ENCODE measurements at places on chromosomes 6 and 20.

DNA sequence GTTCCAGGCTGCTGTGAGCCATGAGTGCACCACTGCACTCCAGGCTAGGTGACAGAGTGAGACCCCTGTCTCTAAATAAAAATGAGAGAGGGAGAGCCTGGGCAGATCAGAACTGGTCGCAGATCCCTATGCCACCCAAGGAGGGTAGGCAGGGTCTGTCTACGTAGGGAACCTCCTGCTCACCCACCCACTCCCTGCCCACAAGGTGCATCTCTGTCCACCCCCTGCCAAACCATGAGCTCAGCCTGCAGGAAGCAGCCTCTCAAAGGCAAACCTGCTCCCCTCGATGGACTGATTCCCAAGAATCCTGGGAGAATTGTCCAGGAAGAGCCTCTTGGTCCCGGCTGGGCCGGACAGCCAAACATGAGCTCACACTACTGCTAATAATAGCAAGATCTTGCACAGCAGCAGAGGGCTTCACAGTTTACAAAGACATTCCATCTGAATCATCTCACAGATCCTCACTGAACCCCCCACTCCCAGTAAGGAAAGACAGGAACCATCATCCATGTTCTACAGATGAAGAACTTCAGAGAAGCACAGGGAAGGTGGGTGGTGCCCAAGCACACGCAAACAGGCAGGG, 27.8 kb upstream of the TLDC2 start:
- peak; percentile 92 for ATAC-seq

DNA sequence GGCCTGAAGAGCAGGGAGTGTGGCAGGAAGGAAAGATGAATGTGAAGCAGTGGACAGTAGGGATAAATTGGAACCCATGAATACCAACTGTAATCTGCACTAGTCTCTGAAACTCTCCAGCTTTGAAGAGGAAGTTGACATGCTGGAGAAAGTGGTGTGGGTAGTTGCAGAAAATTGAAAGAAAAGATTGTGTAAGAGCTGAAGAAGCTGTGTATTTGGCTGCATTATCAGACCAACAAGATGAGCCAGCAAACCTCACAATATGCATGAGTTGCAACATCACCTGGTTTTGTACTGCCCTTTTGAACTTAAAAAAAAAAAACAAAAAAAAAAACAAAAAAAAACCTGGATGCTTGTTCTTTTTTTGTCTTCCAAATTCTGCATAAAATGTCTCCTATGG, 921.9 kb upstream of the EYS start:
- ATAC-seq: no peak

DNA sequence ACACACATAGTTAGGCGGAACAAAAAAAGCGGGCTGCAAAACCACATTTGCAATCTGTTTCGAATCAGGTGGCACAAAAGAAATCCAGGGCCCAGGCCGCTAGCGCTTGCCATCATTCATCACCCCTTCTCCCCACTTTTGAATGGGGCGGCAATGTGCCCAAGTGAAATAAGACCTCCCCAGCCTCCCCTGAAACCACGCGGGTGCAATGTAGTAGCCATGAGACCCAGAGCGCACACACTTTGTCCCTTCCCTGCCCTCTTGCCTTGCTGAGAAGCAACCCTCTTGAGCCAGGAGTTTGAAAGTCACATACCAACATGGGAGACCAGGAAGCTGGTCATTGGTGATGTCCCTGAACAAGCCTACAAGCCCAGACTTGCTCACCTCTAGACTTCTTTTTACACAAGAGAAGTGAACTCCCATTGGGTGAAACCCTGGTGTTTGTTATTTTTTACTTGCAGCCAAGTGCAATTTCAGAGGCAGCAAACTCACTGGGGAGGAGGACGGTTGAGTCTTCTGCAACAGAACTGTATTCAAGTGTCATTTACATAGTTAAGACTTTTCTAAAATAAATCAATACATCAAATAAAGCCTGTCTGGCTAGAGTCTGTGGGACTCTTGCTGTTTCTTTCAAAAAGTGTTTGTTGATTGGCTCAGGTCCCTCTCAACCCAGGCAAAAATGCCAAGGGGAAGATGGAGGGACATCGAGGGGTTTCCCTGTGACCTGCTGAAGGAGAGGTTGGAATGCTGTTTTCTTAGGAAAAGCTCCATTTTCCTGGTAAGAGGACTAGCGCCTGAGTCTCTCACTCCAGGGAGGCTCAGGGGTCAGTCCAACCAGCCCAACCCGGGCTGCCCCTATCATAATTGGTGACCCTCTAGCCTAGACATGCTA, 138.1 kb upstream of the PTPN1 start:
- no peak for ATAC-seq

DNA sequence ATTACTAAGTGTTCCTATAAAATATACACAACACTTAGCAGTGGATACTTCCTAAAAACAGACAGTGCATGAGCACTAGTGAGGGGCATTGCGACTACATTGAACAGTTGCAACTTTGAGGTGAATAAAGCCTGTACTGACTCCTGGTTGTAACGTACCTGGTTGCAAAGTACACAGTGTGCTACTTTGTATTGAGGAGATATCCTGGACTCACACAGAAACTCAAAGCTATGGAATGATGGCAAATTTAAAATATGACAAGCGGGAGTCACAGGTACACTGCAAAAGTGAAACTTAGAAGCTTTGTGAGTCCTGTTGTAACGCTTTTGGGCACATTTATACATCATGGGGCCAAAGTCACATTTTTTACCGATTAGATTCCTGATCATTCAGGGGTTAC, 55.6 kb upstream of the HLA-A start:
- no peak for ATAC-seq

GRCh38 chr20:25533920-25534700, 51.2 kb downstream of the NINL start:
- ATAC-seq: no peak

DNA sequence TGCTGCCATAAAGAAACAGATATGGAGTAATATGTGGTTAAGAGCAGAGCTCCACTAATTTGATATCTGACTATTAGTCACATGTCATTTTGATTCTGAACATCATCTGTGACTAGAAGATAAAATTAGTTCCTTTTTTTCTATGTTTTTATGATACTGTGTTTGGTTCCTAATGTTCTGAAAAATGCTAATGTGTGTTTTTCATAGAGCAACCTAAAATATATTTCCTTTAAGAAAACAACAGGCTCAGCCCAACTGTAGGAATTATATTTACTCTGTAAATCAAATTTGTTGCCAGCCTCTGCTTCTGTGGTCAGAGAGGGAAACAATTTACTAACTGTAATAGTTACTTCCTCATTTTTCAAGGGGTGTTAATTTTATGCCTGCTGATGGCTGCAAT, 33.3 kb upstream of the TXLNB start:
- ATAC-seq: no peak

DNA sequence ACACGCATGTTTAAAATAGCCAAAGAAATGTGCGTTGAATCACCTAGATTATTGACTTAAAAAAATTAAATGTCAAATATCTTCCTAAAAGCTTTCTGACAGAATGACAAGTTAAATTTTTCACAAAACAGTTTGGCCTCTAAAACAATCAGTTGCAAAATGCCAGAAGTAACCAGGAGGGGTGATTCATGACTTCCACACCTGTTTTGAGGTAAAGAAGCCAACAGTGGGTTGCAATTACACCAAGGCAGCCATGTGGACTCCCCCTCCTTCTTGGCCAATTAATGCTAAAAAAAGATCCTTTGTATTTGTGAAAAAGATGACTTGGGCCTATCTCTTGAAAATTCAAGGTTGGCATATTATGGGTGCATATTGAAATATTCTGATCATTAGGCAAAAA, 424.8 kb downstream of the CBLN4 start:
- ATAC-seq: no peak

DNA sequence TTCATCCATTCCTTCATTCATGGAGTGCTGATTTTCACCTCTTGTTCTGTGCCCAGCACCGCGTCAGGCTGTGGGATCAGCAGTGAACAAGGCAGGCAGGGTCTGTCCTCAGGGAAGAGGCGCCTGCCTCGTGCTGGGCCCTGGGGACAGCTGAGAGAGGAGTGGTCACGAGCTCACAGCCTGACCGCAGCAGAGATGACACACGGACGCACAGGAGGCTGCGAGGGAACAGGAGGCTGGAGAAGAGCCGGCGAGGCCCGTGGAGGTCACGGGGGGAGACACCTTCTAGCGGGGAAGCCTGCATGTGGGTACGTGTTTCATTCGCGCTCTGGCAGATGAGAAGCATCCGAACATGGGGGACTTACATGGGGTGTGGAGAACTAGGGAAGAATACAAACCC, 27.5 kb downstream of the PXDC1 start:
- ATAC-seq: no peak

GRCh38 chr6:123777563-123777962, 26.1 kb upstream of the NKAIN2 start:
- no peak for ATAC-seq

DNA sequence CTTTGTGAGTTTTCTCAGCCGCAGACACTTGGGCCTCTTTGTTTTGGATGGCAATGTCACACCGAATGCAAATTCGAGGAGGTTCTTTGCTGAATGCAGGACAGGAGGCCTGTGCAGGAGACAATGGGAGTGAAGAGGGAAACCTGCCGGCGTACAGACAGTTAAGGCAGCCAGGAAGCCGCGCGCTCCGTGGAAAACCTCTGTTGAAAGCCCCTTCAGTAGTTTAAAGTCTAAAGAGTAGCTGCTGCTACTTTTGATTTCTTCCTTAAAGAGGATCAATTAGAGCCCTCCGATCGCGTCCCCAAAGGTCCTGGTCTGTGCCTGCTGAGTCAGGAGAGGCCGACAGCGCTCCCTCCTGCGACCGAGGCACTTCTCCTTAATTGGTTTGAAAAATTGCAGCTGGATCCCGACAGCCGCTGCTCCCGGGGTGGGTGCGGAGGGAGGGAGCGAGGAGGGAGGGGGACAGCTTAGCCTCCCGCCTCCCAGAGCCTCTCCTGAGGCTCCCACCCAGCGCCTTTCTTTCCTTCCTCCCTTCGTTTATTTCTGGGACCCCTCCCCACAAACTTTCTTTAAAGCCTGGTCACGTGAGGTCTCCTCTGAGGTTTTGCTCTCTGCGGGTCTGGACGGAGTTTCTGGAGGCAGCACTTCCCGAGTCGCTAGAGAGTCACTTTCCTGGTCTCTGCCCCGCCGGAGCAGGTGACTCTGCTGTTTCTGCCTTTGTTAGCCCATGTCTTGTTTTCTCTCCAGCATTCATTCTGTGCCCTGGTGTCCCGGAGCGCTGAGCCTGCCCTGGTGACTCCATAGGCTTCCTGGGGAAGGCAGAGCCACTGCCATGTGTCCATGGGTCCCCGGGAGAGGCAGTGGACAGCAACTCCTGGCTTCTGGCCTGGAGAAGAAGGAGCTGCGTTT, 22.3 kb upstream of the RPP40 start:
- ATAC-seq: peak; percentile 51

- ATAC-seq: no peak
These were observed 589 bp downstream of the RNF5 start for GRCh38 chr6:32178547-32179440.

GRCh38 chr20:16639027-16639941, 66.0 kb upstream of the KIF16B start:
- ATAC-seq: no peak

- no peak for ATAC-seq
These were observed 10.2 kb upstream of the TGM3 start for GRCh38 chr20:2285613-2286012.

GRCh38 chr20:33789858-33790182, 21.3 kb upstream of the CHMP4B start:
- ATAC-seq: peak; percentile 60

DNA sequence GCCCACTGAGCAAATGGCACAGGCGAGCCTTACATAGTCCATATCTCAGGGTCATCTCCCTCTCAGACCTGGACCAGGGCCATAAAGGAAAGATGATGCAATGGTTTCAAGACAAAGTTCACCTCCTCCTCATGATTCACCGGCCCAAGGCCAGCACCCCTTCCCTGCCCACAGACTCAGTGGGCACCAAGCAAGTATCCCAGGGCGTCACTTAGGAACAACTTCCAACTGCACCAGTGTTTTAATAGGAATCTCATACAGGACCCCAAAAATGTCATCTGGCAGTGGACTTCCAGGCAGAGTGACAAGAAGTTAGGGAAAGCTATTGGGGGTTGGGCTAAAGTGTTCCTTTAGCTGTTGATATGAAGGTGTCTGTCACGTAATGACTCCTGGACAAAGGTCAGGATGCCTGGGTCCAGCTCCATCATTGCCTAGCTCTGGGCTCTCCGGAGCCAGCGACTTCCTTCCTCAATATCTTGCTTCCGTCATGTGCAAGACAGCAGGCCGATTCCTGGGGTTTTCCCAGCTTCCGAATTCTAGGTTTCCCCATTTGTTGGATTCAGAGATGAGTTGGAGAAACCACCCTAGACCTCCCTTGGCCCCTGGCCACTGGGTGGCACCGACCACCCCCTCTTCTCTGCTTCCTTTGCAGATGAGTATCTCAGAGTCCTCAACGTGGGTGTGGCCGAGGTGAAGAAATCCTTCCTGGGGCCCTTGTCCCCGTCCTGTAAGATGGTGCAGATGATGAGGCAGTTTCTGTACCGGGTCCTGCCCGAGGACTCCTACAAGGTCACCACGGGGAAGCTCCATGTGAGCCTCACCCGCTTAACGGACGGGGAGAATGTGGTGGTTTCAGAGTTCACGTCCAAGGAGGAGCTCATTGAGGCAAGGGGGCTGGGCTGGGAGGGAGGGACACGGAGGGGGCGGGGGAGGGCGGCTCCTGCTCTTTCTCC, 21.1 kb downstream of the PNPLA1 start:
- ATAC-seq: no peak

DNA sequence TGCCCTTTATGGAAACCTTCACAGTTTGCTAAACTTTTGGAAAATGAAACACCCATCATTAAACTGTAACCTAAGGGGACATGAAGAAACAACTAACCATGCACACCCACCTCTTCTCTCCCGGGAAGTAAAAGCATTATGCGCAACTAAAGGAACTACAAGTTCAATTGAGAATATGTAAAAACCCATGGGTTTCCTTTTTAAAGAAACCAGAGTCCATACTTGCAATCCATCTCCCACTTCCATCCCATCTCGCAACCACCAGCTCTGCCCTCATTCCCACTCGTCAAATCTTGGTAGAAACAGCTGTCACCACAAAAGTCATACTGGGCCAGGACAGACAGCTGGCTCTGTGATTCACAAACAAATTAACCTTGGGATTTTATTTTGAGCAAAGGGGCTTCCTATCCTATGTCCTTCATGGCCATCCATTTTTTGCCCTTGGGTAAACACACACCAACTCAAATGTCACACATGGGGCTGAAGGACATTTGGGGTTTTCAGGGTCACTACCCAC, 81.5 kb downstream of the HAO1 start:
- ATAC-seq: no peak

GRCh38 chr6:79384845-79385244, 150.4 kb upstream of the HMGN3 start:
- no peak for ATAC-seq

GRCh38 chr6:107661291-107661690, 162.8 kb downstream of the SCML4 start:
- no peak for ATAC-seq

All from SK-N-SH treated with all-trans-retinoic acid at 6 μM for 48 hours (cell line).